ENCODE measurements at places on chromosomes 2 and 18.

- DNase-seq: no peak
Observed at GRCh38 chr18:79786304-79786703, 11.4 kb upstream of the KCNG2 start.

DNA sequence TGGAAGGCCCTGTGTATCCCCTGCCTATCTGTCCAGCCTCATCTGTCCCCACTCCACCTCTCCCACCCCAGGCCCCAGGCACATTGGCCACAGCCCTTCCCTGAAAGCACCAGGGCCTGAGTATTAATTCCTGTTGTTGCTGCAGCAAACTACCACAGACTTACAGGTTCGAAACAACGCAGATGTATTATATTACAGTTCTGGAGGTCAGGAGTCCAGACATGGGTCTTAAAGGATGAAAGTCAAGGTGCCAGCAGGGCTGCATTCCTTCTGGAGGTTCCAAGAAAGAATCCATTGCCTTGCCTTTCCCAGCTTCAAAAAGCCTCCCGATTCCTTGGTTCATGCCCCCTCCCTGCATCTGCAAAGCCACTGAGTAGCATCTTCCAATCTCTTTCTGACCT, 78.7 kb upstream of the LAPTM4A start:
- DNase-seq: no peak

- DNase-seq: no peak
Observed at GRCh38 chr18:63287691-63288220, 31.8 kb downstream of the BCL2 start.

DNA sequence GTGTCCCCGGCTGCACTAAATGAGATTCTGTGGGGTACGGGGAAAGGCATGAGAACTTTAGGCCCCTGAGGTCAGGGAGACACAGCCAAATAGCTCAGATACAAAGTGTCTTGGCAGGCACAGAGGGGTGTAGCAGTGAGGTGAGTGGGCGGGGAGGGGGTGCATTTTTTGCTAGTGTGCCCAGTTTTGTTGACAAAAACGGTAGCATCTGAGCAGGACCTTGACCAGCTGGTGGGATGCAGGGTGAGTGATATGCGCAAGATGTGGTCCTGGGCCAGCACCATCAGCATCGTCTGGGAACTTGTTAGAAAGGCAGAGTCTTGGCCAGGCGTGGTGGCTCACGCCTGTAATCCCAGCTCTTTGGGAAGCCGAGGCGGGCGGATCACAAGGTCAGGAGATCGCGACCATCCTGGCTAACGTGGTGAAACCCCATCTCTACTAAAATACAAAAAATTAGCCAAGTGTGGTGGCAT, 127.3 kb upstream of the LGALSL start:
- DNase-seq: no peak

DNA sequence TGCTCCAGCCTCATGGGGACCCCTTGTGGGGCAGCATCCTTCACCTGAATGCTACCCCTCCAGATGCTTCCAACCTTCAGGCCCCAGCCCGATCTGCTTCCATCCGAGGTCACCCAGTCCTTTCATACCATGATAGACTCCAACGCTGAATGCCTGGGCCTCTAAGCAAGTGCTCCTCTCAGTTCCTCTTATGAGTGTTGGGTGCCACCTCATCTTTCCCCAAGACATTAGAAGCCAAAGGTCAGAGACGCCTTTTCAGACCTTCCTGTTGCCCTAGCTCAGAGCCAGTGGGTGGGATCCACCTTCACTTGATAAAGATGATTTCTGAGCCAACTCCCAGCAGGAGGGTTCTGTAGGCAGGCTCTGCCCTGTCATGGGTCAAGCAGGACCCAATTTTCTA, 174.5 kb upstream of the MGAT5 start:
- no peak for DNase-seq

DNA sequence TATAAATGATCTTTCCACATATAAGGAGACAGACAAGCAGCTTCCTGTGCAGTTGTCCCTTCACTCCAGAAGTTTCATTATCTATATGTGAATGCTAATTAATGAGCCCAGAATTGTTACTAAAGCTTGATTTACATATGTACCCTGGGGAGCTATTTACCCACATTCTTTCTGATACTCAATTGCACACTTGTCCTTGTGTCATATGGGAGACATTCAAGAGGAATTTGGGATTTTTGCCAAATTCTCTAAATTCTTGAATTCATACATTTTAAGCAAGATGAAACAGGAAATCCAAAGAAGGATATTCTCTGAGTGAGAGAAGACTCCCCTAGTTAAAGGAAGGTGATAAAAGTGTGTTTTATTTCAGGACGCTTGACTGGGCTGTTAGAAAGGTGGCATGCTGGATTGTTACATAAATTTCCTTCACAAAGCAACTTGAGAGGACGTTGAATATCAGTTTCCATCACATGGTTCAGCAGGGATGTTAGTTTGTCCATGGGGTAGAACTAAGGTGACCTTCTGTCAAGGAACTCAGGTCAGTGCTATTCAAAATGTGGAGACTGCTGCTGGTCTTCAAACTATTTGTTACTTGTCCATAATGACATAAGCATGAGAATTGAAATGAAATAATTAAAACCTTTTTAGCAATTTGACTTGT, 368.2 kb downstream of the IRS1 start:
- no peak for DNase-seq

GRCh38 chr2:385061-385460, 97.2 kb upstream of the ALKAL2 start:
- DNase-seq: no peak

DNA sequence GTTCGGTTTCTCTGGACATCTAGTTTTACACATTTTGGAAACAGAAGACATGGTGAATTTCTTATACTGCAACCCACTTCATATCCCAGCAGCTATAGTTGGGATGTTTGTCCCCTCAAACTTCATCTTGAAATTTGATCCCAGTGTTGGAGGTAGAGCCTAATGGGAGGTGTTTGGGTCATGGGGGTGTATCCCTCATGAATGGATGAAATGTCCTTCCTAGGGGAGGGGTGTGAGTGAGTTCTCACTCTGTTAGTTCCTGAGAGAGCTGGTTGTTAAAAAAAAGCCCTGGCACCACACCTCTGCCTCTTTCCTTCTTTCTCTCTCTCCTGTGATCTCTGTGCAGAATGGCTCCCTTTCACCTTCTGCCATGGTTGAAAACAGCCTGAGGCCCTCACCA, 369.0 kb upstream of the KCNJ3 start:
- no peak for DNase-seq

DNA sequence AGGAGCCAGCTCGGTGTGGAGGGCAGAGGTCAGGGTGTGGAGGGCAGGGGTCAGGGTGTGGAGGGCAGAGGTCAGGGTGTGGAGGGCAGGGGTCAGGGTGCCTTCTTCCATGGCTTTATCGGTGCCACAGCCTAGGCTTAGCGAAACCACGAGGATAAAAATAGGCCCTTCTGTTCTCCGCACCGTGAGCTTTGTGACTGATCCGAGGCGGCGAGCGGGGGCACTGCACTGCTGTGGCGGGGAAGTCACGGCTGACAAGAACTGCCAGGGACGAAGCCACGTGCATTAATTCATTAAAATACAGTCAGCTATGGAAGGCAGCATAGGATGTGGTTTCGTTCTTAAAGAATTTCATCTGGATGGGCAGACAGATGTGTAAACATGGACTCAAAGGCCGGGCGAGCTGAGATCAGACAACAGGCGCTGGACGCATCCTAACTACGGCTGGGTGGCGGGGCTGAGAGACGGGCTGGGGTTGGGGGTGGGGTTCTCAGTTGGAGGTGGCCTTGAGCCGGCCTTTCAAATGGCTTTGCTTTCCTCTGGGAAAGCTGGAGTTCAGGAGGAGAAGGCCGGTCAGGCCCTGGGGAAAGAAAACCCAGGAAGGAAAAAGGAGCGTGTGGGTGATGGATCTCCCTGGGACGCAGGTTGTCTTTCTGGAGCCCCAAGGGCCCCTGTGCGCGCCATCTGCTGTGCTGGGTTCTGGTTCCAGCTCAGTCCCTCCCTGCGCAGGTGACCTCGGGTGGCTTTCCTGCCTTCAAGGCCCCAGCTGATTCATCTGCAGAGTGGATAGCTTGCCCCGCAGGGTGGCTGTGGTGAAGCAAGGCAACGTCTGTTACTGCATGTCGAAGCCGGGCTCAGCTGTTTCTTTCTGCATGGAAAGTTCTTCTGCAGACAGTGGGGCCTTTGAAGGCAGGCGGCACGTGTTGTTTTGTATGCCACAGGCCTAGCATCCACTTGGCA, 958 bp upstream of the ALLC start:
- no peak for DNase-seq

- DNase-seq: no peak
Observed at GRCh38 chr2:58922245-58922644, 681.1 kb upstream of the FANCL start.

DNA sequence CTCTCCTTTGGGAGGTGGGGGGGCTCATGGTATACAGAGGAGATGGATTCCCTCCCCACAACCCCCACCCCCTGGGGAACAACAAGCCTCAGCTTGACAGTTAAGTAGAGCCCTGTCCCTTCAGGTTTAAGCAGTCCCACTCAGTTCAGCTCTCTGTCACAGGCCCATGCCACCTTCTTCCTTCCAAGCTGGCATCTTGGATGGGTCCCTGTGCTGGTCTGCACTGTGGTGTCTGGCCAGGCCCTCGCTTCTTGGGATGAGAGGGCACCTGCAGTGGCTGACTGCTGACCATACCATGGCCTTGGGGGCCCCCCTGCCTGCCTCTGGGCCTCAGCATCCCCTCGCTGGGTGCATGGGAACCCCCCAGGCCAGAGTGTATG, 20.4 kb upstream of the GPR17 start:
- no peak for DNase-seq

DNA sequence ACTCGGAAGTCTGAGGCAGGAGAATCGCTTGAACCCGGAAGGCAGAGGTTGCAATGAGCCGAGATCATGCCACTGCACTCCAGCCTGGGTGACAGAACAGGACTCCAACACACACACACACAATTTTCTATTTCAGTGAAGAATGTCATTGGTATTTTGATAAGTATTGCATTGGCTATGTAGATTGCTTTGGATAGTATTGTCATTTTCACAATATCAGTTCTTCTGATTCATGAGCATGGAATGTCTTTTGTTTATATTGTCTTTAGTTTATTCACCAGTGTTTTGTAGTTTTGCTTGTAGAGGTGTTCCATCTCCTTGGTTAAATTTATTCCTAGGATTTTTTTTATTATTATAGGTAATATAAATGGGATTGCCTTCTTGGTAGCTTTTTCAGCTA, 693.4 kb upstream of the SYT4 start:
- no peak for DNase-seq

- DNase-seq: no peak
Observed at GRCh38 chr18:58572680-58573079, 56.2 kb downstream of the ALPK2 start.

- no peak for DNase-seq
Observed at GRCh38 chr2:78540255-78540654, 485.2 kb upstream of the REG3G start.

- DNase-seq: no peak
Observed at GRCh38 chr2:143649226-143649740, 520.1 kb downstream of the ARHGAP15 start.

DNA sequence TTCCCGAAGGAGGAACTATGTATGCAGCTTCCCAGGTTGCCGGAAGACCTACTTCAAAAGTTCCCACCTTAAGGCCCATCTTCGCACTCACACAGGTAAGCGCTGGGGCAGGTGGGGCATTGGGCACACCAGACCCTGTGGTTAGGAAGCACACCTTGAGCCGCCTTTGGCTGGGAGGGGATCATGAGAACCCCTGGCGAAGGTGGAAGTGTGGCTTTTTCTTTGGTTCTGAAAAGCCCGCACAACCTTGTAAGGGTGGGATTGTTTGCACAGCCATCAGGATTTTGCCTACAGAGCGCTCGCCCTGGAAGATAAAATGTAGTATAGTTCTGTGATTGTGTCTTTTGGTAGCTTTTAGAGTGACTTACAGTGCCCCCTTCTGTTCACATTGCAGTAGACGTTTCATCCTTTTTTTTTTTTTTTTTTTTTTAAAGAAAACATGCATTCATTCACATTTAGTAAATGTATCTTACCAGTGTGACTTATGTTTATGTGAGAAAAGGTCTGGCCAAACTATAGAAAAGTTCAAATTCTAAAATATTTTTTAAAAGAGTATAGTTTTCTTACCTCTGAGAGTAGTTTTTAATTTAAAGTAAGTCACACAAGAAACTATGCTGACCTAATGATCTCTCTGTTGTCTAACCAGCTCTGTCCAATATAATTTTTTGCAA, 5.3 kb downstream of the KLF11 start:
- no peak for DNase-seq

DNA sequence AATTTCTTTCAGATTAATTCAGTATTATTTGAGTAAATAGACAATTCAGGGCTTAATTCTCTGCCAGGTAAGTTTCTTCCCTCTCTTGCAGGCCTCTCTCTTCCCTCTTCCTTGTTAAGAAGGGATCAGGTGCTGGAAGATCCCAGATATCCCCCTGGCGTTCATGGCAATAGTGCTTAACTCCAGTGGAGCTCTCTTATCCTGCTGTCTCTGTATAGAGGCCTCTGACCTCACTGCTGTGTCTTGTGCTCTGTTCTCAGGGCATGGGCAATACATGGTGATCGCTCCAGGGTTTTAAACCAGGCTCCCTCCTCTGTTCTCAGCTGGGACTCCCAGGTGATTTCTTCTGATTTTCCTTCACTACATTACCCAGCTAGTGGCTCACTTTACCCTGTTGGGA, 226.8 kb downstream of the MC4R start:
- no peak for DNase-seq

DNA sequence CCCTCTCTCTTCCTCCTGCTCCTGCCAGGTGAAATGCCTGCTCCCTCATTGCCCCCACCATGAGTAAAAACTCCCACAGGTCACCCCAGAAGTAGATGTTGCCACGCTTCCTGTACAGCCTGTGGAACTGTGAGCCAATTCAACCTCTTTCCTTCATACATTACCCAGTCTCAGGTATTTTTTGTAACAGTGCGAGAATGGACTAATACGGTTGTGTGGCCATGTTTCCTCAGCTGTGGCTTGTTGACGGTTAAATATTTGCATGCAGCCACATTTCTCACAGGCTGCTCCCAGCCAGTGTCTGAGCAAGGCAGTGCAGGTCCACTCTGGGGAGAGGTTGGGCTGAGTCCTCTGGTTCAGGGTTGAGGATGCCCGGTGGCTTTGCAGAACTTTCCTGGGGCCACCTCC, 27.8 kb upstream of the COPS8 start:
- no peak for DNase-seq

- no peak for DNase-seq
Observed at GRCh38 chr2:226564667-226565066, 235.0 kb downstream of the IRS1 start.
